ENCODE measurements at places on chromosomes 12 and 14.
A peak's percentile ranks its signal among the peaks of the same experiment; 100 is the strongest.

DNA sequence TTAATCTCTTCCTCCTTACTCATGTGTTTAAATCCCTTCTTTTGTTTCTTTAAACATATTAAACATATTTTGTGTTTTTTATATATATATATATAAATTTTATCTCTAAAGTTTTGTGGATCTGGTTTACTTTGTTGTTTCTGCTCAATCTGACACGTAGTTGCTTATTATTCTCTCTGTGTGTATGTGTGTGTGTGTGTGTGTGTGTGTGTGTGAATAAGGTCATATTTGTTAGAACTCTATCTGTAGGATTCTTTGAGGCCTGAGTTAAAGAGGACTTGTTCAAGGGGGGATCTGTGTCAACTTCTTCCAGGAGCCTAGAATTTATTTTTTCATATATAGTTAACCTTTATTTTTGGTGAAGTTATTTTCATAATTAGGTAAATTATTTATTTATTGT is 2.7 kb downstream of the GPR65 start:
- no peak for DNase-seq
- H3K4me3 ChIP-seq: no peak overlapping the region
- H3K4me1 ChIP-seq: no peaks in the 10 kb centered on the region
- H3K27me3 ChIP-seq: no peaks in the 10 kb centered on the region
- H3K36me3 ChIP-seq: no peaks in the 10 kb centered on the region

GRCh38 chr12:123659996-123660727 is 10.8 kb upstream of the TCTN2 start:
- DNase-seq: no peak
- no peaks in the 10 kb centered on the region for H3K27me3 ChIP-seq
- no peak overlapping the region for H3K27ac ChIP-seq
- H3K36me3 ChIP-seq: peaks cover 5% of the 10 kb centered on the region
- no peaks in the 10 kb centered on the region for H3K4me1 ChIP-seq
- H3K4me3 ChIP-seq: no peak overlapping the region

GRCh38 chr12:33813536-33813935 is 208.8 kb upstream of the ALG10 start:
- no peak overlapping the region for H3K4me3 ChIP-seq
- no peak for DNase-seq
- H3K27ac ChIP-seq: no peak overlapping the region
- H3K27me3 ChIP-seq: no peaks in the 10 kb centered on the region
- no peaks in the 10 kb centered on the region for H3K4me1 ChIP-seq

DNA sequence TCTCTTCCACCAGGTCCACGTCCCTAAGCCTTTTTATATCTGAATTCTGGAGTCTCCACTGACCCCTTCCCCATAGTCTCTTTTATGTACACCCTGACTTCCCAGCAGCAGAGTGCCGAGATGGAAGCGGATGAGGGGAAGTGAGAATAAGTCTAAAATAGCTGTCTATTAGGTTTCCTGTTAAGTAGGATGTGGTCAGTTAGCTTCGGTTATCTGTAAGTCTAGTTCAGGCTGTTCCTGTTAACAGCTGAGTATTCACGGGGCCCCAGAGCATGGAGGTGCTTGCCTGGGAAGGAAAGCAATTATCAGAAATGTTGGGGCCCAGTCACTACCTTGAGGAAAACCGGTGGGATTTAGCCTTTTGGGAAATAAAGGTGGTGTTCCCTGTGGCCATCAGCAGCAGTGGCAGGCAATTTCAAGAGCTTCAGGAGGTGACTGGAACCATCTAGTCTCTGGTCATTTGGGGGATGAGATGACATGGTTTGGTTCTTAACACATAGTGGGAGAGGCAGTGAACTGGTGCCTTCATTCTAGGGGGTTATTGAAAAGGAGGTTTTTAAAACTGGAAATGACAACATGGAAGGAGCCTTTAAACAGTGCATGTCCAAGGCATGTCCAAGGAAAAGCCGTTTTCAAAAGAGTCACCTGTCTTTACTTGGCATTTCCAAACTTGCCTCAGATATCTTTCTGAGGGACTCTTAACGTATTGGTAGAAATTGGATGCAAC is 21.8 kb downstream of the CHST11 start:
- H3K36me3 ChIP-seq: no peaks in the 10 kb centered on the region
- no peak for DNase-seq
- H3K4me3 ChIP-seq: no peak overlapping the region
- no peak overlapping the region for H3K27ac ChIP-seq

GRCh38 chr14:44446965-44447364 is 60.1 kb downstream of the FSCB start:
- no peak for DNase-seq
- H3K4me1 ChIP-seq: 0 out of 2 replicates have a peak, but pooled peaks cover 6% of the 10 kb centered on the region
- H3K27me3 ChIP-seq: no peaks in the 10 kb centered on the region
- no peak overlapping the region for H3K27ac ChIP-seq

- DNase-seq: no peak
- H3K4me1 ChIP-seq: no peaks in the 10 kb centered on the region
- no peaks in the 10 kb centered on the region for H3K27me3 ChIP-seq
- no peak overlapping the region for H3K27ac ChIP-seq
- no peaks in the 10 kb centered on the region for H3K36me3 ChIP-seq
- H3K4me3 ChIP-seq: no peak overlapping the region
Observed at GRCh38 chr14:102915292-102916110, 7.0 kb upstream of the AMN start.

DNA sequence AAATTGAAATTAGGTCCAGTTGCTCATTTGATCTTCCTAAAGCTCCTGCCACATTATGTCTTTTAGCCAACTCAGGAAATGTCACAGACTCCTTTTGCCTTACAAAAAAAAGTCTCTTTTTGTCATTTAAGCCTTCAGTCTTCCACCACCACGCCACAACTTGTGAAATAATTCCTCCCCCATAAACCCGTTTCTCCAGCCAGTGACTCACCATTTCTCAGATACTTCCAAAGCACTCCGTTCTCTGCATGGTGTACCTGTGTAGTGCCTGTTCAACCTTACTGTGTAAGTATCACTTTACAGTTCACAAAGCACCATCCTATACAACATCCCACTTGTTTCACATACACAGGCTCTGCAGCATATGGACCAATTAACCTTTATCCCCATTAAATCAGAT is 139.5 kb upstream of the AEBP2 start:
- H3K36me3 ChIP-seq: no peaks in the 10 kb centered on the region
- peaks cover 9% of the 10 kb centered on the region for H3K4me1 ChIP-seq
- no peaks in the 10 kb centered on the region for H3K27me3 ChIP-seq
- no peak for DNase-seq
- no peak overlapping the region for H3K4me3 ChIP-seq
- 0 out of 2 replicates have a peak overlapping the region, but pooled peaks have one; percentile 33 for H3K27ac ChIP-seq

DNA sequence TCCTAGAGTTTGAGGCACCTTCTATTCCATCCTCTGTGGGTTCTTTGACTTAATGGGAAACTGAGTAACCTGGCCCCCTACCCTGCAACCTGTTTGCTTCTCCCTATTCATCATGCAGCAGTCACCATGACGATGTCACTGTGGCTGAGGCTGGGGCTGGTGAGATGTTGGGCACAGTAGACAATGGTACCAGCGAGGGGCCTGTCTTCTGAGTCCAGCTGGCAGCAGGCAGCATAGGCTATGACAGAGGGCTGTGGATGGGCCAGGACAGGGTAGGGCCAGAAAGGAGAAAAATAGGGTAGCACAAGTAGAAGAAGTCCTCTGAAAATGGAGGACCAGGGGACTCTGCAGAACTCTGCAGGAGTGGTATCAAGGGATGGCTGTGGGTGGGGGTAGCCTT is 2.0 kb downstream of the CIROP start:
- peaks cover 7% of the 10 kb centered on the region for H3K36me3 ChIP-seq
- no peaks in the 10 kb centered on the region for H3K27me3 ChIP-seq
- peaks cover 12% of the 10 kb centered on the region for H3K4me1 ChIP-seq
- no peak overlapping the region for H3K27ac ChIP-seq

GRCh38 chr14:43887523-43887922 is 619.6 kb downstream of the FSCB start:
- no peaks in the 10 kb centered on the region for H3K4me1 ChIP-seq
- no peak overlapping the region for H3K27ac ChIP-seq
- H3K4me3 ChIP-seq: no peak overlapping the region
- DNase-seq: no peak

- no peak overlapping the region for H3K4me3 ChIP-seq
- peaks cover 14% of the 10 kb centered on the region for H3K27me3 ChIP-seq
- H3K4me1 ChIP-seq: peaks cover 32% of the 10 kb centered on the region
- H3K27ac ChIP-seq: no peak overlapping the region
Observed at GRCh38 chr12:115455268-115455681, 771.3 kb upstream of the TBX3 start.

DNA sequence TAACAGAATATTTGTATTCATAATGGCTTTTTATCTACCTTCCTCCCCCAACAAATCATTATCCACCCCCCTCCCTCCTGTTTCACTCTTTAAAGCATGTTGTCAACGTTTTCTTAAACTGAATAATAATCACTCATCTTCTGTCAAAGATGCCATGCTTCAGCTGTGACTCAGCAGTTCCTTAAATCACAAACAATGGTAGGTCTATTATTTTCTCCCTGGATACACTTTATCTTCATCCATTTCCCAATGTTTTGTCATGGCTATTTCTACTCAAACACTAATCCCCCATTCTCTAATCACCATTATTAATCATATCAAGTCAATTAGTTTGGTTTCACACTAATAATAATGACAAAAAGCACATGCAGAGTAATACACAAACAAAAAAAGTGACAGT is 6.5 kb downstream of the CLEC12B start:
- peaks cover 15% of the 10 kb centered on the region for H3K4me1 ChIP-seq
- no peak for DNase-seq
- no peak overlapping the region for H3K4me3 ChIP-seq
- no peaks in the 10 kb centered on the region for H3K36me3 ChIP-seq
- no peak overlapping the region for H3K27ac ChIP-seq
- H3K27me3 ChIP-seq: no peaks in the 10 kb centered on the region

- H3K27ac ChIP-seq: no peak overlapping the region
- H3K4me3 ChIP-seq: no peak overlapping the region
- no peaks in the 10 kb centered on the region for H3K27me3 ChIP-seq
Observed at GRCh38 chr12:5154091-5154490, 110.4 kb downstream of the KCNA5 start.

DNA sequence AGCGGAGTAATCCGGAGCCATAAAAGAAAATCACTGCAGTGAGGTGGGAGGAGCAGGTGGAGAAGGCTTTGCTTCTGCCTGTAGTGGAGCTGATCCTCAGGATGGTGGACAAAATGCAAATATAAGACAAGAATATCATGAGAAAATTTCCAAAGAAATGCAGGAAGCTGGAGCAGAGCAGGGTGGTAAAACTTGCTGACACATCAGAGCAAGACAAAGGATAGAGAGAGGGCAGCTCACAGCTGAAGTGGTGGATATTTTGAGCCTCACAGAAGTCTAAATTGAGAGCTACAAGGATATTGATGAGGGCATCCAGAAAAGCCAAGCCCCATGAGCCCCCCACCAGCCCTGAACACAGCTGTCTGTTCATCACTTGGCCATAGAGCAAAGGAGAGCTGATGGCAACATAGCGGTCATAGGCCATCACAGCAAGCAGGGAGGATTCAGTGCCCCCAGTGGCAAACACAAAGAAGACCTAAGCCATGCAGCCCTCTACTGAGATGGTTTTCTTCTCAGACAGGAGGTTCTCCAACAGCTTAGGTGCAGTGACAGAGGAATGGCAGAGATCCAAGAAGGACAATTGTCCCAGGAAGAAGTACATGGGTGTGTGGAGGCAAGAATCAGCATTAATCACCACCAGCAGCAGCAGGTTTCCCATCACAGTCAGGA is 30.0 kb upstream of the ANP32D start:
- DNase-seq: peak; percentile 41
- H3K4me3 ChIP-seq: no peak overlapping the region
- H3K36me3 ChIP-seq: no peaks in the 10 kb centered on the region
- no peaks in the 10 kb centered on the region for H3K27me3 ChIP-seq
- peaks cover 5% of the 10 kb centered on the region for H3K4me1 ChIP-seq
- no peak overlapping the region for H3K27ac ChIP-seq

GRCh38 chr12:13094367-13094766 is 9.1 kb downstream of the GSG1 start:
- H3K4me3 ChIP-seq: no peak overlapping the region
- H3K36me3 ChIP-seq: no peaks in the 10 kb centered on the region
- no peaks in the 10 kb centered on the region for H3K27me3 ChIP-seq
- no peak for DNase-seq
- H3K4me1 ChIP-seq: peaks cover 28% of the 10 kb centered on the region
- no peak overlapping the region for H3K27ac ChIP-seq

DNA sequence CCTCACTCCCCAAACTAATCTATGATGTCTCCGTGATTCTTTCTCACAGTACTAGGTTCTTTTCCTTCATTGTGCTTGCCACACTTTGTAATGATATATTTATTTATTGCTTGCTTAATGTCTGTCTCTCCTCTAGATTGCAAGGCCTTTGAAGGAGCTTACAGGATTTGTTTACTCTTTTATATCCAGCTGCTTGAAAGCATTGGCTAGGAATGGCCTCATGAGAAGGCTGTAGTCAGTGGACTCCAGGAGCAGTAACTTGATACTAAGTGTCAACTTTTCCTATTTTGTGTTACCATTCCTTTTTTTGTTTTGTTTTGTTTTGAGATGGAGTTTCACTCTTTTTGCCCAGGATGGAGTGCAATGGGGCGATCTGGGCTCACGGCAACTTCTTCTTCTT is 7.3 kb upstream of the FAM234B start:
- H3K36me3 ChIP-seq: no peaks in the 10 kb centered on the region
- H3K4me3 ChIP-seq: no peak overlapping the region
- no peak overlapping the region for H3K27ac ChIP-seq
- H3K27me3 ChIP-seq: no peaks in the 10 kb centered on the region
- no peaks in the 10 kb centered on the region for H3K4me1 ChIP-seq

- no peak for DNase-seq
- peaks cover 13% of the 10 kb centered on the region for H3K4me1 ChIP-seq
- H3K27me3 ChIP-seq: no peaks in the 10 kb centered on the region
- no peaks in the 10 kb centered on the region for H3K36me3 ChIP-seq
- H3K27ac ChIP-seq: no peak overlapping the region
Observed at GRCh38 chr12:54977155-54977554, 7.4 kb downstream of the TESPA1 start.
